Left kidney (tissue), 8 donors: ENCODE measurements at places on chromosomes 6 and 20. TPM values are rescaled to one million over a fixed set of nuclear protein-coding genes. Genes with fewer than 3 reads are reported as not detected.

RIMS1 gene
- 2.8 TPM for polyA plus RNA-seq

ARG1 gene
- polyA plus RNA-seq: 0.95 TPM

ECT2L gene
- 0.55 TPM for polyA plus RNA-seq

PPP1R16B gene
- polyA plus RNA-seq: 6.9 TPM

MCCD1 gene
- 11.9 TPM for polyA plus RNA-seq

ELOVL2 gene
- polyA plus RNA-seq: 12.4 TPM

KIF13A gene
- polyA plus RNA-seq: 43.1 TPM

RIMS4 gene
- 0.52 TPM for polyA plus RNA-seq

BMP7 gene
- 62.4 TPM for polyA plus RNA-seq
